ENCODE measurements at places on chromosomes 1 and 21.

GRCh38 chr1:87956072-87956471 lies 627.4 kb downstream of the LMO4 start:
- DNase-seq: no peak

GRCh38 chr1:212607206-212607912 lies 1.2 kb upstream of the ATF3 start:
- DNase-seq: peak; percentile 44

- no peak for DNase-seq
Measured at GRCh38 chr1:188723332-188724020, 1754.2 kb downstream of the BRINP3 start.

- DNase-seq: no peak
Measured at GRCh38 chr1:198913667-198914066, 274.8 kb downstream of the PTPRC start.

- no peak for DNase-seq
Measured at GRCh38 chr1:223642237-223642636, 23.3 kb downstream of the CAPN8 start.

GRCh38 chr1:212542761-212543187 lies 65.8 kb upstream of the ATF3 start:
- DNase-seq: no peak

Measured in SW480 (cell line).